Stimulated activated CD8-positive, alpha-beta memory T cell treated with anti-CD3 and anti-CD28 coated beads, Interleukin-4, amount 100 ng/mL, for 4 hours (primary cell): ENCODE measurements at places on chromosomes 2 and 18.

DNA sequence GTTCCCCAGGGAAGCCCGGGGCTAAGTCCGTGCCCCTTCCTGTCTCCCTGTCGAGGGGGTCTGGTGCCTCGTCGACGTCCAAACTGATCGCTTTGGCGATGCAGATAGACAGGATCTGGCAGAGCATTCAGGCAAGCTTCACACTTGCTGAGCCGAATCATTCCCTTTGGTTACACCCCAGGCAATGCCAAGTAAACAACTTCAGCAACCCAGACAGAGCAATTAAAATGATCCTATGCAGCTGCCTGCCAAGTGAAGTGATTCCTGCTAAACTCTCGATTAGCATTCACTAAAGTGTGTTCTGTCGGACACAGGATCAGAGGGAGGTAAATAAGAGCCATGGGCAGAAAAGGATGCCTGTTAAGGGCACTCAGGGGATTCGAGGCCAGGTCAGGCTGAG is 108.2 kb upstream of the RAB12 start:
- DNase-seq, result no peak

DNA sequence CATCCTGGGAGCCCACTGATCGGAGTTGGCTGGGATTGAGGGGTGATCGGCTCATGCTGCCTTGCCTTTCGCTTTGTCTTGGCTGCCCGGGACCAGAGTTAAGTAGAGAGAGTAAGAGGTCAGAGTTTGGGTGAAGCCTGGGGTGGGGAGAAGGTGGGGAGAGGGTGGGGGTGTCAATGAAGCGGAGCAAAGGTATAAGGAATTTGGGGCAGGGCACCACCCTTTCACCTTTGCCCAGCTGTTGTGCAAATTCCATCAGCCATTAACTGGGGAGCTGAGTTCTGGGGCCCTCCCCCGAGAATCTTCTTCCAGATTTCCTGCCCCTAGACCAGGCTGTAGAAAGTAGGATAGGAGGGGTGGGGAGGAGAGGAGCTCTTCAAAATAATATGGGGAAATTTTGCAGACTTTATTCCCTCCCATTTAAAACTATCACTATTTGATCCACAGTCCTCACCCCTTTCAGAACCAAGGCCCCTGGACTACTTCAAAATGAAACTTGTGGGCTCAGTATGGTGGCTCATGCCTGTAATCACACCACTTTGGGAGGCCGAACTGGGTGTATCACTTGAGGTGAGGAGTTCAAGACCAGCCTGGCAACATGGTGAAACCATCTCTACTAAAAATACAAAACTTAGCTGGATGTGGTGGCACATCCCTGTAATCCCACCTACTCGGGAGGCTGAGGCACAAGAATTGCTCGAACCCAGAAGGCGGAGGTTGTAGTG is at the start of gene SLC23A3:
SLC23A3 (minus strand) TSS at position 100 of the 725 bp plus-strand sequence; CDS start at position 55, 45 bp downstream.
- DNase-seq, result no peak

DNA sequence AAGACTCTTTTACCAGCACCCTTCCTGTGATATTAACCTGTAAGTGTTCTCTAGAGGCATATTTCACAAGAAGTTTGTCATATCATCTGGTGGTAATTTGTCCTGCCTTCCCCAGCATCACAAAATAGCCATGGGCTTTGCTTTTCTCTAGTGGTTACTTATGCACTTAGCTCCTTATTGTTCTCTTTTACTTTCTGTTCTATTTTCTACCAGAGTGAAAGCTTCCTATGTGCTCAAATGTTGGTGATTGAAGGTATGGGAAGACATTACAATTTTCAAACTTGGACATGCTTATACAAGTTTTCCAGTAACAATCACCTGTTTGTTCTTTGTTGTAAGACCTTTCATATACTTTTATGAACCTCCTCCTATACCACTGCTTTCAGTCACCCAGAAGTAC is 87.0 kb upstream of the KCNH7 start:
- DNase-seq, result no peak

GRCh38 chr2:221807706-221808105 is 235.6 kb upstream of the EPHA4 start:
- DNase-seq, result no peak

DNA sequence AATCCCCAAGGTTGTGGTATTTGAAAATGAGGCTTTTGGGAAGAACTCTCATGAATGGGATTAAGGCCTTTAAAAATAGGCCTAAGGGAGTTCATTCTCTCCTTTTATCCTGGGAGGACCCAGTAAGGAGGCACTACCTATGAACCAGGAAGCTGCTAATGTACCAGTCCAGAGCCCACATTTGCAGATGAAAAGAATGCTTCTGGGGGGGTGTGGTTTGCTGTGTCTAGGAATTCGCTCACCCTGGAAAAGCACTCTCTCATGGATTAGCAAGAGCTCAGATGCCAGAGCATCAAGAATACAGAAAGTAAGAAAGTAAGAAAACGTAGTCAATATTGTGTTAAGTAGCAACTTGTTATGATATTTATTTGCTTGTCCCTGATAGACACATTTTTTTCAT is 785.7 kb upstream of the GYPC start:
- no peak for DNase-seq

DNA sequence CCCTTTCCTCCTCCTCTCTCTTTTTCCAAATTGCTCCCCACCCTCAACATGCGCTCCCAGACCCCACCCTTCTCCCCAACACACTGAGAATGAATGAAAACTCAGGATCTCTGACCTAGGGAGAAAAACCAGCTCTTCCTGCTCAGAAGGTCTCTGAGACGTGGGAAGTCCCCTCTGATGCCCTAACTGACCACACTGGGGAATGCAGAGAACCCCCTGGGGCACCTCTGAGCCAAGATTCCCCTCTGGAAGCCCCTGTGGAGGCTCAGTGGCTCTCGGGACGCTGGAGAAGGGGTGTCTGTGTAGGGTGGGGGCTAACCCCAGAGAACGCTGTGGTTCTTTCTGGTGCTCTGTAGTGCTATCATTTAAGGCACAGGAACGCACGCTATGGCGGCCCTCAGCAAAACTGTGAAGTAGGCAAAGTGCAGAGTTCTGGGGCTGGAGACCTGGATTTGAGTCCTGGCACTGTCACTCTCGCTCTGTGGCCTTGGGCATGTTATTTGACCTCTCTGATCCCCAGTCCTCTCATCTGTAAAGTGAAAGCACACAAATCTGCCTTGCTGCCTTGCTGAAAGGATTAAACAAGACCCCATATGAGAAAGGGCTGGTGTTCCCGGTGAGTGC is 17.1 kb downstream of the ATOH8 start:
- DNase-seq, result no peak

DNA sequence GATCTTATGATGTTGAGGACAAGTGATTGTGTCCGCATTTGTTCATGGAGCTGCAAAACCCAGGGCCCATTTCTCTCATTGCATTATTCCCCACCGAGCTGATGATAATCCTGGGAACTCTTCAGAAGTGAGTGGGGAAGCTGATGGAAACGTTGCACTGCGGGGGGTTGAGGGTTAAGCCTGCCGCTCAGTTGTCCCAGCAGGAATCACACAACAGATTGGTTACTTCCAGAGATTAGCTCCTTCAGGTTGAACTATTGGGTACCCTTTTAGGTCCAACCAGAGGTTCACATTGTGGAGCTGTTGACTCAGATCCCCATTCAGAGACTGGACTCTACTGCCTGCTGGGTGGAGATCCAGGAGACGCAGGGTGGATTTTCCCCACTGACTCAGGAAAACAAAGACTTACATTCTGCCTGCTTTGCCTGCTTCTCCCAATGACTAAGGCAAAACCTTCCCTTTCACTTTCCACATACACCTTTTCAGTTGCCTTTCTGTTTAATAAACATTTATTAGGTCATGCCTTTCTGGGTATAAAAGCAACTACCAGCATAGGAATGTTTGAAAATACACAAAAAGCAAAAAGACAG is 286.4 kb downstream of the TXNL1 start:
- DNase-seq, result no peak

DNA sequence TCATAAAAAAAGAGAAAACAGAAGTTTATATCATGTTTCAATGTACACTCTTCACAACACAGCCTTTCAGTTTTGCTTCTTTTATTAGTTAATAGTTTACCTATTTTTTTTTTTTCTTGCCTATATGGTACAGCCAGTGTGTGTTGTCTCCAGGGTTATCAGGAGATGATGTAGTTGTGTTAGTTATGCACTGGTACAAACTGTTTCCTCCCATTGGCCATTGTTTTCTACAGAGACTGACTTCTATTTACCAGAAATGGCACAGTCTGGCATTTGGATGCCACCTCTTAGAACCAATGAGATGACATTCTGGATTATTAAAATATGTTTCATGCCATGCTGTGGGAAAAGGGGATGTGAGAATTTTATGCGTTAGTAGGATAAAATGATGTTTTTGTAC is 339.4 kb downstream of the PLCL1 start:
- no peak for DNase-seq

GRCh38 chr2:168397629-168398028 is 58.4 kb upstream of the CERS6 start:
- DNase-seq, result no peak

DNA sequence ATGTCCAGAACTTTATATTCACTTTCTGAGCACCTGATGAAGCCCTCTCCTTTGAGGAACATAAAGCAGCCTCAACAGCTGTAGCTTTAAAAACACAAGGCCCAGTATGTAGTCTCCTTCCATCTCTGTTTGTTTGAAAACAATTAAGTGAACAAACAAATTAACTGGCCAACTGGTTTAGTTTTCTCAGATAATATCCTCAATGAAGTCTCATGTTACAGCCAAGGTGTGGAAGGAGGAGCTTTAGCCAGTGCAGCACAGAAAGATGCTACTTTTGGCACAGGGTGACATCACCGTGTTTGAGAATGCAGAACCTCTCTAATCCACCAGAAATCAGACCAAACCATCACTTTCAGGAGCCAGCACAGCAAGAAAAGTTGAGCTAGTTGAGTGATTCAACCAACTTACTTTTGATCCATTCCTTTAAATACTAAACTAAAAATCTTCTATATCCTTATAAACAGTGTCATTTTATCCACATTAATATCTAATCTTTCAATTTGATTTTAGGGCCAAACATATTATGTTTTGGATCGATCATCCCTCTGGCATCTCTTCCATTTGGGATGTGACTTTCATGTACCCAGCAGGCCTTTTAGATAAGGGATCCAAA is 488.7 kb downstream of the ARHGAP15 start:
- DNase-seq, result no peak

GRCh38 chr2:128590309-128591021 is 271.8 kb upstream of the HS6ST1 start:
- DNase-seq, result no peak

GRCh38 chr18:9642799-9643462 is 28.6 kb upstream of the PPP4R1 start:
- DNase-seq, result no peak

DNA sequence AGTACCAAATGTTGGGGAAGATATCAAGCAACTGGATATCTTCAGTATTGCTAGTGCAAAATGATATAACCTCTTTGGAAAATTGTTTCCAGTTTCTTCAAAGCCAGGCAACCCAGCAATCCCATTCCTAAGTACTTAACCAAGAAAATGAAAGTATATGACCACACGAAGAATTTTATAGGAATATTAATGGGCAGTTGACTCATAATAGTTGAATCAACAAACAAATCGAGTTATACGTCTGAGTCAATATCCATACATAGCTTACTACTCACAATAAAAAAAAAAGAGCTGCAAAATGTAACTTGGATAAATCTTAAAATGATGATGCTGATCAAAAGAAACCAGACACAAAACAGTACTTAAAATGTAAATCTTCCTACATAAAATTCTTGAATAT is 810.4 kb downstream of the METTL4 start:
- DNase-seq, result no peak

DNA sequence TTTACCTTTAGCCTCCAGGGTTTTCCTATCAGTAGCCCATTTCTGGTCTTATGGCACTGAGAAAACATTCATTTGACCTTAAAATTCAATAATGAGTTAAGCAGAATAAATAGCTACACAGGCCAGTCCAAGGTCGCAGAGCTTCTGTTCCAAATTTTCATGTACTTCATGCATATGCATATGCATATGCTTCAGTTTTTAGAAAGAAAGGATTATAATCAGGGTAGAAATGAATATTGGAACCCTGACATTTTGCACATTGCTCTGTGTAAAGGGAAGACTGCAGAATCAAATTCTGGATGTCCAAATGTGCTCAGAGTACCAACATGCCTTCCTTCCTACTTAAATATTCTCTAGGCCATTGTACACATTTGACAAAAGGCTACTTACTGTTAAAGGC is 104.9 kb downstream of the DPP4 start:
- no peak for DNase-seq

DNA sequence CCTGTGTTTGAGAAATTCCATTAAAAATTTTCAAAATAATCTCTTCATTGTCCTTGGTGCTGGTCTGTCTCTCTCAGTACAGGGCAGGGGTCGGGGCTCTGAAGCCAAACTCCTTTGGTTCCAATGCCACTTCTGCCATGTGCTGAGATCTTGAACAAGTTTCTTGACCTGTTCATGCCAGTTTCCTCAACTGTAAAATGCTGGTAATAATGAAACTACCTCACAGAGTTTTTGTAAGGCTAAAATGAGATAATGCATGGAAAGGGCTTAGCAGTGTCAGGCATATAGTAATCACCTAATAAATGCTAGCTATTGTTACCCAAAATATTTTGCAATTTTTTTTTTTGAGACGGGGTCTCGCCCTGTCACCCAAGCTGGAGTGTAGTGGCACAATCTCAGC is 16.9 kb upstream of the MREG start:
- no peak for DNase-seq

DNA sequence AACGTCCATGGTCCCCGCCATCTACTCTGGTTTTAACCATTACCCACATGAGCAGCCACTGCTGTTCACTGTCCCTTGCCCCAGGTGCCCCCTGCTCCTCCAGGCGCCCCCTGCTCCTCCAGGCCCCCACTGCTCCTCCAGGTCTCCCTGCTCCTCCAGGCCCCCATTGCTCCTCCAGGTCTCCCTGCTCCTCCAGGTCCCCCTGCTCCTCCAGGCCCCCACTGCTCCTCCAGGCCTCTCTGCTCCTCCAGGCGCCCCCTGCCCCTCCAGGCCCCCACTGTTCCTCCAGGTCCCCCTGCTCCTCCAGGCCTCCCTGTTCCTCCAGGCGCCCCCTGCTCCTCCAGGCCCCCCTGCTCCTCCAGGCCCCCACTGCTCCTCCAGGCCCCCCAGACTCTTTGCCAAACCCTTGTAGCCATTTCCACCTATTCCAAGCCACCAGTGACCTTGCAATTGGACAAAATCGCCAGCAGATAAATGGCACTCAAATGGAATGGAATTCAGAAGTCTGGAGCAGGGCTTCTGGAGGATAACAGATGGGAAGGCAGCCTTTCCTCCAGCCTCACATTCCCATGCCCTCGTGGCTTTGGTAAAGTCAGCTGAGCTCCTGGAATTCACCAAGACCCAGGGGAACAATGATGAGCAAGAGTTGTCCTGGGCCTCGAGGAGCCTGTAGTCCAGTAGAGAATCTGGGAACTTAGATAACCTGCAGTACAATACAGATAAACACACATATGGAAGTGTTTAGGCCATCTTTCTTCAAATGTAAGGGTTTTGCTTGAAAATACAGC is 13.3 kb upstream of the RPL31 start:
- no peak for DNase-seq

- DNase-seq, result no peak
These were observed 23.8 kb upstream of the PXDN start for GRCh38 chr2:1767939-1768691.

GRCh38 chr2:1461507-1462390 is 48.5 kb downstream of the TPO start:
- DNase-seq, result no peak
